Smooth muscle cell of the pulmonary artery (primary cell): ENCODE measurements at places on chromosomes 11 and 22. TPM values are rescaled to one million over a fixed set of nuclear protein-coding genes. Genes with fewer than 3 reads are reported as not detected.

GUCY1A2 gene
- 0.10 and 0.52 TPM in 2 replicates for total RNA-seq

YAP1 gene
- 203 and 218 TPM in 2 replicates for total RNA-seq

OSBP2 gene
- 2.2 and 2.4 TPM in 2 replicates for total RNA-seq

DNAJB7 gene
- not detected in 2 replicates for total RNA-seq

HTR3B gene
- not detected in 2 replicates for total RNA-seq

CYTH4 gene
- total RNA-seq, result 0.07 and 0.36 TPM in 2 replicates

C22orf23 gene
- 0.26 TPM in 1 of 2 replicates, not detected in the other for total RNA-seq

DDI1 gene
- not detected in 2 replicates for total RNA-seq

SPA17 gene
- total RNA-seq, result 3.9 and 5.7 TPM in 2 replicates

SYT12 gene
- 1.6 and 2.6 TPM in 2 replicates for total RNA-seq

DBX1 gene
- not detected in 2 replicates for total RNA-seq

OR51B4 gene
- total RNA-seq, result 0.20 TPM in 1 of 2 replicates, not detected in the other

KLHDC7B gene
- 0.39 and 0.63 TPM in 2 replicates for total RNA-seq

OR5M11 gene
- total RNA-seq, result not detected in 2 replicates

CRYBB3 gene
- total RNA-seq, result not detected in 2 replicates

MMP12 gene
- 0.07 and 0.17 TPM in 2 replicates for total RNA-seq

SYT7 gene
- total RNA-seq, result 7.4 and 40.1 TPM in 2 replicates

LDHAL6A gene
- not detected in 2 replicates for total RNA-seq

MMP13 gene
- total RNA-seq, result not detected in 2 replicates

MOV10L1 gene
- total RNA-seq, result 1.5 and 1.7 TPM in 2 replicates

VSIG10L2 gene
- not detected in 2 replicates for total RNA-seq

SHANK3 gene
- total RNA-seq, result 0.33 and 0.59 TPM in 2 replicates

PKNOX2 gene
- total RNA-seq, result 6.2 and 10.4 TPM in 2 replicates
